Retina (tissue), 1 donor: ENCODE measurements at places on chromosomes 5 and 9.

DNA sequence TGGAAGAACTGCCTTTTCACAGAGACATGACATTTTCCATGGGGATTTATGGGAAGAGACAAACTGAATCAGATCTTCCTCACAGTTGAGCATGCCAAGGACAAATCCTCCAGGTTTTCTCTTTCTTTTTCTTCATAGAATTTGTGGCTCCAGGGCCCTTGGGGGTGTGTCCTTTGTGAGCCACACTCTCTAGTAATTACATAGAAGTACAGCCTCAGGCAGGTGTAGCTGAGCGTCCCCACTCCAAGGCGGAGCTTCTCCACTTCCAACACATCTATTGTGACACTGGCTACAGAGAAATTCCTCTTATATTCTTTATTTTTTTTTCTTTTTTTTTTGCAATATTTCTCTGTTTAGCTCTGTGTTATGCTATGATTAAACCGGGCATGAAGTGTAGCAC lies 420.5 kb upstream of the CD180 start:
- DNase-seq: no peak

- no peak for DNase-seq
Measured at GRCh38 chr5:134430001-134430569, 18.4 kb upstream of the CDKN2AIPNL start.

DNA sequence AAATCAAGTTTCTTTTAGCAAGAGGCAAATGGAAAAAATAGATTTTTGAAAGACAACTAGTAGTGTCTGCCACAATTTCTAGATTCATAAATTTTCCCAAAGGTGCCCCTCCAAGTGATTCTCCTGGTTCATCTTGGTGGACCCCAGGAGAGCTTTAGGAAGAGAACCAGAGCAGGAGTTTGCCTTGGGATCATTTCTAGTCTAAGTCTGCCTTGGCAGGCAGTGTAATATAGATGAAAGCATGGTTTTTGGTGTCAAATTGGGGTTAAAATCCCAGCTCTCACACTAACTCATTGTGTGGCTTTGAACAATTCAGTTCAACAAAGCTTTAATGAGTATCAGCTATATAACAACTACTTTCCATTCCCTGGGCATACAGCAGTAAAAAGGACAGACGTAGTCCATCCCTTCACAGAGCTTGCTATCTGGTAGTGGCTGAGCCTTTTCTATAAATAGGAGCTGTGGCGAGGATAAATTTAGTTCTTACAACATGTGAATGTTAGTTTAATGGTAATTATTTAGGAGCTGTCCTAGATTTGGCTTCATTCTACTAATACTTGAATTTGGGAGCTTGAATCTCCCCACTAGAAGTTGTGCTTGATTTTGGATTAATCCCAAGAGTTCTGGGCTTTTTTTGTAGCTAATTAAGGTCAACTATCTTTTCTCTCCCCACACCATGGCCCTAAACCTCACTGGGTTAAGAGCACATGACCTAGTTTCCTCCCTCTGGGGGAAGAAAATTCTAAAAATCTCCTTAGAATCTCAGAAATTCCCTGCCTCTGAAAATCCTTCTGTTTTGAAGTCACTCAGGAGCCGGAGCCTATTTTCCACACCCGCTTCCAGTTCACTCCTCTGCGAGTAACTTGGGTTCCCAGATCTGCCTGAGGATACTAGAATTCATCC lies 197.8 kb downstream of the PCSK1 start:
- DNase-seq: no peak

DNA sequence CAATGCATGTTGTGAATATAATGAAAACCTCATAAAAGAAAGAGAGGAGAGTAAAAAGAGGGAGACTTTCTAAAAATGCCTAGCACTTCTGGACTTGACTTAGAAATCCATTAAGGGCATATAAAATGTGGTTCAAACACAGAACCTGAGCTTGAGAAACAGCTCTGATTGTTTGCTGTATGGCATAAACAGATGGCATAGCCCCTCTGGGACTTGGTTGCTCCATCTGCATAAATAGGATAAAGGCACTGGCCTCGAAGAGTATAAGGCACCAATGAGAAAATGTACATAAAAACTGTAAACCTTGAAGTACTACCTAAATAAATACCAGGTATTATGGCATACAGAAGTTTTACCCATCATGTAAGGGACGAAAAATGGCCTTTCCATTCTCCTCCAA lies 23.8 kb downstream of the MRPS27 start:
- no peak for DNase-seq
